Suprapubic skin (tissue), 4 donors: ENCODE measurements at places on chromosomes 12 and 14.

DNA sequence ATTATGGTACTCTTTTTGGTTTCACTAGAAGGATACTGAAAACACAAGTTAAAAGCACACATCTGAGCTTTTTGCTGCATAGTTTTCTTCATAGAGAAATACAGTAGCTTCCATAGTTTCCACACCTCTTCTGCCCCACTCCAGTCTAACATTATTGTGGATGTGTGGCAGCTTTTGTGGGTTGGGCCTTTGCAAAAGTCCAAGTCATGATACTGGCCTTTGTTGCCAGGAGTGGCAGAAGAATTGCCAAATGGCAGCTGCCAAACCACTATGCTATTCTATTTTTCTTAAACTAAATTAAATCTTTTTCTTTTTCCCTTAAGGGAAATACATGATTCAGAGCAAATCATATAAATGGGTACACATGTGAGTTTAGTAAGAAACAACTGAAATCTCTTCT, 114.8 kb downstream of the PLEKHA5 start:
- no peaks in the 10 kb centered on the region for H3K36me3 ChIP-seq
- no peak overlapping the region for H3K27ac ChIP-seq
- H3K27me3 ChIP-seq = no peaks in the 10 kb centered on the region

DNA sequence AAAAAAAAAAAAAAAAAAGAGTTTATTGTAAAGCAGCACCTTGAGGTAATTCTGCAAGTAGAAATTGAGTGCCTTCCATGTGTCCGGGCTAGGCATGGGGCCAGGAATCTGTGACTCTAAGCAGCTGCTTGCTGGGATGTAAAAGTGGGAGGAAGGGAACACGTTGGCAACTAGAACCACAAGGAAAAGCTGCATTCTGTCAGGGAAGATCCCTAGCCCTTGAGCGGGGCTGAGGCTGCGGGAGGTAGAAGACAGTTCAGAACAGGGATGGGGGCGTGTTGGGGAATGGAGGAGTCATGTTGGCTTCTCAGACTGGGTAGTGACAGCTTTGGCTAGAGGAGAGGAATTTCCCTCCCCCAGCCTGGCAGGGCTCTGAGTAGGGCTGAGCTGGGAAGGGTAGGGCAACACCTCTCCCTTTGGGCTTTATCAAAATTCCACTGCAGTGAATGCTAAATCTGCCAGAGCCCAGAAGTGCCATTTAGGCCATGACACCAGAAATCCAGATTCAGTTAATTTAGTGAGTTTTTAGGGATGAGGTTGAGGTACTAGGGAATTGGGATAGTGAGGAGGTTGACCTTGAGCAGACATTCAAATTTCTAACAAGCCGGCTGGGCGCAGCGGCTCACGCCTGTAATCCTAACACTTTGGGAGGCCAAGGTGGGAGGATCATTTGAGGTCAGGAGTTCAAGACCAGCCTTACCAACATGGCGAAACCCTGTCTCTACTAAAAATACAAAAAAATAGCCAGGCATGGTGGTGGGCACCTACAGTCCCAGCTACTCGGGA, 3.4 kb upstream of the TRAFD1 start:
- peaks cover 39% of the 10 kb centered on the region for H3K4me1 ChIP-seq
- H3K27ac ChIP-seq = peak overlapping the region; percentile 43
- no peaks in the 10 kb centered on the region for H3K36me3 ChIP-seq
- H3K4me3 ChIP-seq = no peak overlapping the region

DNA sequence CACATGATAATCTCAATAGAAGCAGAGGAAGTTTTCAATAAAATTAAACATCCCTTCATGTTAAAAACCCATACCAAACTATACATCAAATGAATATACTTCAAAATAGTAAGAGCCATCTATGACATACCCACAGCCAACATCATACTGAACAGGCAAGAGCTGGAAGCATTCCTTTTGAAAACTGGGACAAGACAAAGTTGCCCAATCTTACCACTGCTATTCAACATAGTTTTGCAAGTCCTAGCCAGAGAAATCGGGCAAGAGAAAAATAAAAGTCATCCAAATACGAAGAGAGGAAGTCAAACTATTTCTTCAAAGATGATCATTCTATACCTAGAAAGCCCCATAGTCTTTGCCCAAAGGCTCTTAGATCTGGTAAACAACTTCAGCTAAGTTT, 454.7 kb upstream of the PRICKLE1 start:
- H3K4me1 ChIP-seq = no peaks in the 10 kb centered on the region
- H3K4me3 ChIP-seq = no peak overlapping the region
- no peak for DNase-seq
- no peaks in the 10 kb centered on the region for H3K27me3 ChIP-seq
- H3K36me3 ChIP-seq = no peaks in the 10 kb centered on the region
- no peak overlapping the region for H3K27ac ChIP-seq

DNA sequence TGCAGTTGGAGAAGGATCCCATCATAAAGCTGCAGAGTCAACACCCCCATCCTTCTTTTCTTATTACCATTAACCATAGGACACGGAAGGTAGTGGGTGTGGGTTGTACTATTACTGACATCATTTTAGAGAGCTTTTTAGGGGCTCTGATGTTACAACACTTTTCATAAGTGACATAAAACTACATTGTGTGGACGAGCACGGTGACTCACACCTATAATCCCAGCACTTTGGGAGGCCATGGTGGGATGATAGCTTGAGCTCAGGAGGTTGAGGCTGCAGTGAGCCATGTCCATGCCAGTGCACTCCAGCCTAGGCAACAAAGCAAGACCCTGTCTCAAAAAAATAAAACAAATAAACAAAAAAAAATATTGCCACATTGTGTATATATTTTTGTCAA, 167.1 kb downstream of the DUSP6 start:
- DNase-seq = no peak
- H3K27ac ChIP-seq = no peak overlapping the region
- no peak overlapping the region for H3K4me3 ChIP-seq
- H3K4me1 ChIP-seq = peaks cover 32% of the 10 kb centered on the region

DNA sequence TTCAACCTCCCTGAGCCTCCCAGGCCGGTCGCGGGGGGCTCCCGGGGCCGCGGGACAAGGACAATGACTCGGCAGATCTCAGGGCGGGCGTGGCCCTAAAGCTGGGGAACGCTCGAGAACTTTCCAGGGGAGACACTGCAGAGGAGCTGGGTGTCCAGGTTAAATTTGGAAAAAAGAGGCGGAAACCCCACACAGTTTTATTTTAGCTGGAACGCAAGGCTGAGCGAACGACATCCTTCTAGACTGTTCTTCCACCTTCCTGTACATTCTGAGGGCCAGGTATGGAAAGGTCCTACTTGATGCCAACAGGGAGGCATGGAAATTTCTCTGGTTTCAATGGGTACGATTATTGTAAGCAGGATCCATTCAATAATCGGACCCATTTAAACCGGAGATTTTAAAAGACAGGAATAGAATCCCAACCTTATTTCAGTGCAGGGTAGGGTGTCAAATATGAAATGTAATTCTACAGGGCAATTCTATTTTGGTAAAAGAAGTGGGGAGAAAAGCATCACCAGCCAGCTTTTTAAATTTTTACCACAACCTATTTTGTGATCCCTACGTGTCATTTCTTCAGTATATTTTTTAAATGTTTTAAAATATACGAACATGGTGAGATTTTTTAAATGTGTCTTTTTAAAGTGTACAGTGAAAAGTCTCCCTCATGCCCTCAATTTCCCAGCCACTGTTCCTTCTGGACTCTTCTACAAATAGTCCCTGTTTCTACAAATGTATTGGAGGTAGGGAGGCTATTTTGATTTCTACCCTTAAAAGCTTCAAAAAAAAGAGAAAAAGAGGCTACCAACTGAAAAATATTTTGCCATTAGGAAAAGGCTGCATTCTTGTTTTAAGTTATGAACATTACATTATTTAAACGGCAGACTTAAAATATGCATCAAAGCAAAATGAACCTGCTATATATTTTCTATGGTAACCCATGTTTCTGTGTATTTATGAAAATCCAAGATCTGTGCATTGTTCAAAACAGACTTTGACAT, 1.1 kb upstream of the UBC start:
- H3K27me3 ChIP-seq = no peaks in the 10 kb centered on the region
- H3K4me3 ChIP-seq = peak overlapping the region; percentile 88
- peaks cover 67% of the 10 kb centered on the region for H3K4me1 ChIP-seq
- DNase-seq = peak; percentile 87

DNA sequence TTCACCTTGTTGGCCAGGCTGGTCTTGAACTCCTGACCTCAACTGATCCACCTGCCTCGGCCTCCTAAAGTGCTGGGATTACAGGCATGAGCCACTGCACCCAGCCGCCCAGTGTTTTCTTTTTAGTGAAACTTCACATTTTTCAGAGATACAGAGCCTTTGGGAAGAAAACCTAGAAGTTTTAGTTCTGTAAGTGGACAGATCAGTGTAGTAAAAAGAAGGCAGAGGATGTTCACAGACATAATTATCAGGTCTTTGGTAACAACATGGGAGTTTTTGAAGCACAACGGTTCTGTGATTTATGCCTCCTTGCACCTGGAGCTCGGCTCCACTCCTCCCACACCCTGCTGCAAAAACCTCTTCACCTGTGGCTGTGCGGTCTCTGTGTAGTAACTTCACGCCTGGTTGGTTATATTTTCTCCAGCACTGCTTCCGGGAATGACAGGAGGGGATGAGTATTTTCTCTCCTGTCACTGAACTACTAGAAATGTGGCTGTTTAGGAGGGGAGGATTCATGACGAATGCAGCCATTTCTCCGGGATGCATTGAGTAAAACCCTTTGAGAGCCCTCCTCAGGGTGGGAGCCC, 67.0 kb downstream of the ARF6 start:
- H3K27me3 ChIP-seq = no peaks in the 10 kb centered on the region
- no peaks in the 10 kb centered on the region for H3K36me3 ChIP-seq
- peaks cover 18% of the 10 kb centered on the region for H3K4me1 ChIP-seq
- DNase-seq = no peak
- no peak overlapping the region for H3K4me3 ChIP-seq
- H3K27ac ChIP-seq = peak overlapping the region; percentile 78

GRCh38 chr12:3752096-3752709, 706 bp downstream of the CRACR2A start:
- H3K4me1 ChIP-seq = peaks cover 17% of the 10 kb centered on the region
- DNase-seq = no peak
- peak overlapping the region; percentile 54 for H3K4me3 ChIP-seq
- H3K27ac ChIP-seq = peak overlapping the region; percentile 86

DNA sequence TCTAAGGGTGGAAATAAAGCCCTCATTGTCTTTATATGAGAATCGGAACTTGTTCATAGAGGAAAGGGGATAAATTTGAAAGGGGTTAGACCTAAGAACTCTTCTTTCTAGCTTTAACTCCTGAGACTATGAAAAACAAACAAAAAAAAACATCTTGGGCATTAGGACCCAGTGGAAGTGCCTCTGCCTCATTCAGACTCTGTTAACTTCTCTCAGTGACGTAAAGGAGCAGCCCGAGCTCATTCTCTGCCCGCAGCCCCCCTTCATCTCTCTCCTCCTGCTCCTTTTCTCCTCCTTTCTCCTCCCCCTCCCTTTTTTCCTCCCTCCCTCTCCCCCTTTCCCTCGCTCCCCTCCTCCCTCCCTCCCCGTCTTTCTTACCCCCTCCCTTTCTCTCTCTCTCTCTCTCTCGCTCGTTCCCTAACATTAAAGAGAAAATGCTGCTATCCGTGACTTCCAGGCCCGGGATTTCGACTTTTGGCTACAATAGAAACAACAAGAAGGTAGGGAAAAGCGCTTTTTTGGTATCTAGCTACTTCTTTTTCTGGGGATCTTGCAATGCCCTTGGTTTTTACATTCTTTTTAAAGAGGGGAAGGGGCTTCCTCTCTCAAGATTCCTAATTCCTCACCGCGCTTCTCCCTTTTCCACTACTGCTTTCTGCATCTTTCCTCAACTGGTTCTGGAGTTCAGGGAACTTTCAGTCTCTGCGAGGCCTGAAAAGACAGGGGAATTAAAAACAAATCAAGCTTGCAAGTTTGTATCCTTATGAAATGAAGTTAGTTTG, at the start of gene RBMS2:
Gene RBMS2, plus strand, starts transcription at position 231 of the 782 bp plus-strand sequence. Its CDS starts 204 bp downstream, at position 435.
- H3K4me1 ChIP-seq = peaks cover 45% of the 10 kb centered on the region
- peak within 1 kb of the TSS; percentile 90 for H3K27ac ChIP-seq

DNA sequence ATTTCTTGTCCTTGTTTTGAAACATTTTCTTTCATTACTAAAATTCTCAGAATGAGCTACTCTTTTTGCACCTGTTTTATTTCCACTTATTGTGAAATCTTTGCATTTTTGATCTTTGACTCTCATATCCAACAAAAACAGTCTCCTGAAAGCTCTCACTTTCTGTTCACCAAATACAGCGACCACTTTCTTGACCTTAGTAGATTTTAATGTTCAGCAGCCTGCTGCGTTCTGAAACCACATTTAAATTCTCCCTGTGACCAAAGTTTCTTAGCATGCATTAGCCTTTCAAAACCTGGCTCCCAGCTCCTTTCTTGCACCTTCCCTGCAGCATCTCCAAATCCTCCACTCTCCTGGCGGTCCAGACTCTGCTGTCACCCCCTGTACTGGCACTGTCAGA, 404.4 kb upstream of the PDE3A start:
- DNase-seq = no peak
- H3K27ac ChIP-seq = no peak overlapping the region
- no peaks in the 10 kb centered on the region for H3K27me3 ChIP-seq
- no peak overlapping the region for H3K4me3 ChIP-seq
- H3K4me1 ChIP-seq = no peaks in the 10 kb centered on the region

DNA sequence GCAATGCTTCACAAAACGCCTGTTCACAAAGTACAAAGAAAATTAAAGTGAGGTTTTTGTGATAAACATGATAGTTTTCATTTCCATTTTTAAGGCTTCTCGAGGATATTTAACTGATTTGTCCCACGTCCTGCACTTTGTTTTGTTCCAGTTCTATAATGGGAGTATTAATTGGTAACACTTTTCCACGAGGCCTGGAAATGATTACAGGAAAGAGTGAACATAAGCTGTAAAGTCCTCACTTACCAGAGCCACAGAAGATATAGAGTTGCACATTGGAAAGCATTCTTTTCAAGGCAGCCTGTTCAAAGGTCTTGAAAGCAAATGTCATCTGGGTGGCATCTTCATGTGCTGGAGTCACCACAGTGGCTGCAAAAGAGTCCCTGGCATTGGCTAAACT, 1236.6 kb downstream of the BCL11B start:
- no peak for DNase-seq
- H3K4me1 ChIP-seq = no peaks in the 10 kb centered on the region
- no peak overlapping the region for H3K4me3 ChIP-seq
- no peaks in the 10 kb centered on the region for H3K36me3 ChIP-seq
- no peaks in the 10 kb centered on the region for H3K27me3 ChIP-seq
- H3K27ac ChIP-seq = no peak overlapping the region

DNA sequence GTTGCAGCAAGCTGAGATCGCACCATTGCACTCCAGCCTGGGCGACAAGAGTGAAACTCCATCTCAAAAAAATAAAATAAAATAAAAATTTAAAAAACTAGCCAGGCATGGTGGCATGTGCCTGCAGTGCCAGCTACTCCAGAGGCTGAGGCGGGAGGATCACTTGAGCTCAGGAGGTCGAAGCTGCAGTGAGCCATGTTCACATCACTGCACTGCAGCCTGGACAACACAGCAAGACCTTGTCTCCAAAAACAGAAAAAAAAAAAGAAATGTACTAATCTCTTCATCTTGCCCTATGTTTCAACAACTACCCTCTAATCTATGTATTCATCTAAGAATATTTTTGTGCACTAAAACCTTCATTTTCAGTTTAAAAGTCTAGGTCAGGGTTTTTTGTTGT, 6.5 kb downstream of the NAA25 start:
- no peaks in the 10 kb centered on the region for H3K27me3 ChIP-seq
- no peak overlapping the region for H3K27ac ChIP-seq
- peaks cover 38% of the 10 kb centered on the region for H3K36me3 ChIP-seq
- H3K4me1 ChIP-seq = peaks cover 25% of the 10 kb centered on the region
